ENCODE measurements at places on chromosomes 3 and 15.

- DNase-seq = no peak
These were observed 14.9 kb downstream of the TGM5 start for GRCh38 chr15:43251871-43252250.

- no peak for DNase-seq
These were observed 64.3 kb downstream of the MGLL start for GRCh38 chr3:127758013-127758412.

- no peak for DNase-seq
These were observed 23.4 kb upstream of the SLC2A2 start for GRCh38 chr3:171049861-171050444.

GRCh38 chr3:146715170-146715569 lies 110.0 kb upstream of the PLSCR5 start:
- DNase-seq = no peak

GRCh38 chr3:150030841-150031240 lies 60.1 kb upstream of the PFN2 start:
- no peak for DNase-seq
